ENCODE measurements at places on chromosomes 11 and 22.

DNA sequence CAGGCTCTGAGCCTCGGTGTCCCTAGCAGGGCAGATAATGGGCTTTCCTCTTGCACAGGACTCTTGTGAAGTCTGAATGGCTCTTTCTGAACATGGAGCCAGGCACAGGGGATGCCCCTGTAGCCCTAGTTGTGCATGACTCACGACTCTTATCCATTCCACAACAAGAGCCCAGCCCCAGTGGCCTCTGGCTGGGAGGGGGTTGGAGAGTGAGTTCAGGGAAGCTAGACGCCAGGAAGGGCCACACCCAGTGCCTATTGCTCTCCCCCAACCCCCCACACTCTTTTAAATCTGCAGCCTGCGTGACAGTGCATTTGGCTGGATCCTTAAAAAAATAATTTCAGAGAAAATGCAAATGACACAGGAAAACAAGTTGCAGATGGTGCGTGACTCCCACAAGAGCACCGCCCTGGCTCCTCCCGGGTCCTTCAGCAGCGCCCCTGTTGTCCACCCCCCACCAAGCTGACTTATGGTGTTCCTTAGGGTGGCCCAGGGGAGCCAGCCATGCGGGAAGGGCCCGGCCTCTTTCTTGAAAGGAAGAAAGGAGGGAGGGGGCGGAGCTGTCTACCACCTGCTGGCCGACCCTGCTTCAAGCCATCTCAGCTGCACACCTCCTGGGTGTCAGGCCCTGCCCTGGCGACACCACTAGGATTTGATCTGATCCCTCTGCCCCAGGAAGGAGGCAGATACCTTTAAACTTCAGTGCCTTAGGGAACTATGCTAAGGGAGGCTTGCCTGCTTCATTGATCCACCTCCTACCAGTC is 74.7 kb downstream of the MN1 start:
- peak; percentile 76 for DNase-seq

GRCh38 chr11:16607675-16608644 is 130.5 kb upstream of the C11orf58 start:
- peak; percentile 81 for DNase-seq

DNA sequence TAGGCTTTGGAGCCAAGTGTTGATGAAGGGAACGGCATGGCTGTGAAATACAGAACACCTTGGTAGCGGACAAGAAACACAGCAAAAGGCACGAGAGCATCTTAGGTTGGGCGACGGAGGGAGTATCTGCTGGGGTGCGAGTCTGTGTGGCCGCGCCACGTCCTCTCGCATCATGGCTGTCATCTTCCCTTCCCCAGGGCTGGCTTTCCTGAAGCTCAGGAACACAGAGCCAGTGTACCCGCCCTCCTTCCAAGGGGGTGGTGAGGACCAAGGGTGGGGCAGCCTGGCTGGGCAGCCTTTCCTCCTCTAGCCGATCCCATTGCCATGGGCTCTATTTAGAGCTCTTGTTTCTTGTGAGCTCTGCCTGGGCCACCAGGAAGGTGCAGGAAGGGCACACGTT is 154.4 kb downstream of the FEZ1 start:
- DNase-seq: no peak

DNA sequence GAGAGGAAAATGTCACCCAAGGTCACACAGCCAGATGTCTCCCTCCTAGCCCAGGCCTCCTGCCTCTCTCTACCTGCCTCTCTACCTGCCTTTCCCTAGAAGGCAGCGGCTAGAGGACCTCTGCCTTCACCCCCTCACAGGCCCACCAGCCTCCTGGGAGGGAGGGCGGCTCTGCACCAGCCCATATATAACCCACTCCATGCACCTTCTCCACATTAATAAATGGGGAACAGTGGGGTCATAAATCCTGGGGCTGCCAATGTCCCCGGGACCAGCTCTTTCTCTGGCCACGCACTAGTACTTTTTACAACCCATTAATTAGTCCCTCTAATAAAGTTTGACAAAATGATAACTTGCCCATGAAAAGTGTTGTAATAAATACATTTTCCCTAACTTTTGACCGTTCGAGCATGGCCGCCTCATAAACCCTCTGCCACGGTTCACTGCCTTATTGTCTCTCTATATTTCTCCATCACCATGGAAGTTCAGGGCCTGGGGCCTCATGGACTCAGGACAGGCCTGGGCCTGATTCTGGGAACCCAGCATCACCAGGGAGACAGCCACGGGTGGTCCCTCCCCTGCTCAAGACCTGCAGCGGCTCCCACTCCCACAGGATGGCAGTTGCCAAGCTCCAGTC is 102.1 kb downstream of the MN1 start:
- no peak for DNase-seq

DNA sequence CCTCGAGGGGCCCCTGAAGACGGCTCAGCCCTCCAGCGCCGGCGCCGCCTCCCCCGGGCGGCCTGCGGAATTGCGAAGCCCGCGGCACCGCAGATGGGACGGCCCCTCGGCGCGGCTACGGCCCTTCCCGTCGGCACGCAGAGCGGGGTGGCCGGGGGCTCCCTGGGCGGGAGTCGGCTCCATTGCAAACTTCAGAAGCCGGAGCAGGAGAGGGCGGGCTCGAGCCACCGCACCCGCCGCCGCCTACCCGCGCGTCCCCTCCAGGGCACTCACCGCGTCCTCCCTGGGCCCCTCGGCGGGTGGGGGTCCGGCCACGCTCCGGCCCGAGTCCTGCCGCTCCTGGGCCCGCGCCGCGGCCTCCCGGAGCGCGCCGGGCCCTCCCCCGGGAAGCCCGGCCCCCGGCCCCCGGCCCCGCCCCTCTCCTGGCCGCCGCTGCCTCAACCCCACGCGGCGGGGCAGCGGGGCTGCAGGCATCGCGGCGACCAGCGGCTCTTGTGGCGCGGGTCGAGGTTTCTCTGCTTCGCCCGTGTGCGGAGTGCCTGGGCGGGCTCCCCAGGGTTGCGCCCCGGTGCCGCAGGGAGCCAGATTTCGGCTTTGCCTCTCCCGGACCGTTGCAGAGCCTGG is at the start of gene PACSIN3:
Gene PACSIN3 (minus strand): TSS at position 359 of the 624 bp plus-strand sequence. CDS start 3,707 bp downstream, outside the sequence.
- peak; percentile 56 for DNase-seq
